ENCODE measurements at places on chromosomes 16 and 17.
A peak's percentile ranks its signal among the peaks of the same experiment; 100 is the strongest.

- DNase-seq: no peak
Measured at GRCh38 chr16:58499615-58500351, at the start of gene NDRG4. Gene NDRG4, plus strand, starts transcription at chr16:58500143. Its CDS starts 106 bp downstream, at chr16:58500249.

DNA sequence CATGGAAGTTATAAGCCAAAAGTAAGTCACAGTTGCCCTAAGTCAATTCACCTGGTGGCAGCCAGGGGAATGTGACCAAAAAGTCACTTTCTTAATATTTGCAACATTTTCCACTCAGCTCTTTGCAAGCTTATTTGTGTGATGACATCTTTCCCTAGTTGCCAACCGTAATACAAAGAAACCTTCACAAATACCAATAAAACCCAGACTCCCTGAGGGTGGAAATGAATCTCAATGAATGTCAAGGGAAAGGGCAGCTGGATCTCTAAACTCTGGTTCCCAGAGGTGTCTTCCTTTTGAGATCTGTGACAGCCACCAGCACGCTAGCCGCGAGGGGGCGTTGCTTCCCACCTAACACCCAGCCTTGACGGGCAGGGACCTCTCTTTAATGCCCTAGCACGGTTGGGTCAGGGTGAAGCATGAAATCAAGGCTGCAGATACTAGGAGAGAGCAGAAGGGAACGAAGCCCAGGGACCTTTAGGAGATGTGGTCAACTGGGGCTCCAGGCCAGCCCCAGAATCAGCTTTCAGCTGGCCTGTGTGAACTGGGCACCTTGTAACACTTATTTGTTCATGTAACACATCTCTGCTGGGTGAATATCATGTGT is 82.2 kb downstream of the CMC2 start:
- DNase-seq: no peak

GRCh38 chr17:57557834-57558681 is 187.0 kb downstream of the CCDC182 start:
- DNase-seq: no peak

- DNase-seq: no peak
Measured at GRCh38 chr17:47701608-47702007, 7.6 kb downstream of the TBKBP1 start.

- no peak for DNase-seq
Measured at GRCh38 chr17:16013943-16014407, 14.4 kb downstream of the TTC19 start.

- peak; percentile 50 for DNase-seq
Measured at GRCh38 chr17:55356434-55357328, 65.0 kb downstream of the MMD start.

DNA sequence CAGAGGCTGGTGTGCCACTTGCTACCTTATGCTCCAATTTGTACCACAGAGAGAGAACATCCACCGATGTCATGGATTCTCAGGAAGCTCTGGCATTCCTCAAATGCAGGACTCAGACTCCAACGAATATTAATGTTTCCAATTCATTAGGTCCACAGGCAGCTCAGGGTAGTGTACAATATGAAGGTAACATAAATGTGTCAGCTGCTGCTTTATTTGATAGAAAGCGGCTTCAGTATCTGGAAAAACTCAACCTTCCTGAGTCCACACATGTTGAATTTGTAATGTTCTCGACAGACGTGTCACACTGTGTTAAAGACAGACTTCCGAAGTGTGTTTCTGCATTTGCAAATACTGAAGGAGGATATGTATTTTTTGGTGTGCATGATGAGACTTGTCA is 16.1 kb downstream of the SLFN5 start:
- no peak for DNase-seq

DNA sequence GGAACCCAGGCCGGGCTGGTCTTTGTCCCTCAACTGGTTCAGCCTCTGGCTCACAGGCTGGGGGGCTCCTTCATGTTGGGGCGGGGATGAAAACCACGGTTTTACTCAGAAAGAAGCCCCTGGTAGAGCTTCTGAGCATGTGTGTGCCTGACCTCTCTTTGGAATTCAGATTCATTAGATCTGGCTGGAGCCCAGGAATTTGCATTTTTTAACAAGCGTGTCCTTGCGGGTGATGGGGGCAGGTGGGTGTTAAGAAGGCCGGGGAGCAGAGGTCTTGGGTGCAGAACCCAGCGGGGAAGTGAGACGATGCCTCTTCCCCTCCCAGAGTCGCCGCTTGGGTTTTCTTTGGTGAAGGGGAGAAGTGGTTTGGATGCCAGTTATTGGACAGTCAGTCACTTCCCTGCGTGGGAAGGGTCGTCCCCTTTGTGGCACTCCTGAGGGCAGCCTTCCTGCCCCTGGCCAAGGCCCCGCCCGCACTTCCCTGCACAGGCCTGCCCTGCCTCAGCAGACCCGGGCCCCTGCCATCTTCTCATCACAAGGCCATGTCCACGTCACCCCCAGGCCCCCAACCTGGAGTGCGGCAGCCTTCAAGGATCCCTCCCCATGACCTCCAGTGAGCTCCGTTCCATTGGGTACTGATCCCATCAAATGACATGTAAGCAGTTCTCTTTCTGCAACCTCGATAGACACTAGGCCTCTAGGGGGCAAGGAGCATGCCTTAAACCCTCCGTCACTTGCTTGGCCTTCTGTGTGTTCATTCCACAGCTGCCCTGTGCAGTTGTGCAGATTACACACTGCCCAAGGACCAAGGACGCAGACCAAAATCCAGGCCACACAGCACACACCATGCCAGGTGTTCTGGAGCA is 177.7 kb upstream of the CIBAR2 start:
- DNase-seq: no peak

GRCh38 chr16:65816556-65816955 is 549.9 kb upstream of the CDH5 start:
- DNase-seq: no peak

DNA sequence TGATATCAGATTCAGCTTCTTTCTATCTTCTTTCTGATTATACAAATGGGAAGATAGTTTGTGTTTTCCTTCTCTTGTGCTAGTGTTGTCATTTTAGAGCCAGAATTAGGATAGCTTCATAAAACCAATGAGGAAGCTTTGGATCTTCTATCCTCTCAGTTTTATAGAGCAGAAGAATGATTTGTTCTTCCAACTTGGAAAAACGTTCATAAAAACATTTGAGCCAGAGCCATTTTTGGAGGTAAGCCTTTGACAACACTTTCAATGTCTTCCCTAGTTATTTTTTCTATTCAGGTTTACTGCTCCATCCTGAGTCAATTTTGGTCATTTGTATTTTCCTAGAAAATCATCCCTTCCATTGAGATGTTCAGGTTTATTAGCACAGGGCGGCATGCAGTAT is 91.2 kb upstream of the MYOCD start:
- DNase-seq: no peak

GRCh38 chr16:84239909-84240308 is at the start of gene KCNG4:
Gene KCNG4, minus strand, starts transcription at chr16:84240012. Its CDS starts 2,527 bp downstream, at chr16:84237485.
- no peak for DNase-seq

DNA sequence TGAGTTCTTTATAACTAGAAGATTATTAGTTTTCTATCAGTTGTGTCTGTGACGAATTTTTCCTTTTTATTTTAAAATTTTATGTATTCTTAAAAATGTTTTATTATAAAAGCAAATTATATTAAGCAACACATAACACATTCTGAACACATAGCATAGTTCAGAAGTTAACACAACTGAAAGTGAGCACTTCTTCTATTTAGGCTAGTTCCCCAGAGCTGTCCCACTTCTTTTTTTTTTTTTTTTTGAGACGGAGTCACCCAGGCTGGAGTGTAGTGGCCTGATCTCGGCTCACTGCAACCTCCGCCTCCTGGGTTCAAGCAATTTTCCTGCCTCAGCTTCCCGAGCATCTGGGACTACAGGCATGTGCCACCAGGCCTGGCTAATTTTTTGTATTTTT is 37.7 kb upstream of the ALDH3A2 start:
- no peak for DNase-seq

DNA sequence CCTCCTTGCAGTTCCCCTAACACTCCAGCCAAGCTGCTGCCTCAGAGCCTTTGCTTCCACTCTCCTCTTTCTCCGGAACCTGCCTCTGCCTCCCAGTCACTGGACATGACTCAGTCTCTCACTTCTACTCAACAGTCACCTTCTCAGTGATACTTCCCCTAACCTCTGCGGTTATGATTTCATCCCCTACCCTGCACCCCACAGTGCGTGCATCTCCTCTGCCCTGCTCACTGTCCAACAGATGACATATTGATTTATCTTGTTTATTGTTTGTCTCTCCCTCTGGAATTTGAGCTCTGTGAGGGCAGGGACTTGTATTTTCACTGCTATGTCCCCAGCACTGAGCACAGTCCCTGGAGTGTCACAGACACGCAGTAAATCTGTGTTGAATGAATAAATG is 100.7 kb downstream of the CYLD start:
- DNase-seq: no peak

GRCh38 chr16:83959656-83960434 is 6.8 kb downstream of the OSGIN1 start:
- no peak for DNase-seq

GRCh38 chr17:80709090-80709695 is 164.6 kb downstream of the RPTOR start:
- no peak for DNase-seq

- no peak for DNase-seq
Measured at GRCh38 chr16:77442078-77442477, 7.2 kb upstream of the ADAMTS18 start.

GRCh38 chr17:55496094-55496881 is 15.0 kb downstream of the SMIM36 start:
- no peak for DNase-seq

GRCh38 chr17:4249452-4250029 is 14.2 kb downstream of the ANKFY1 start:
- DNase-seq: no peak

DNA sequence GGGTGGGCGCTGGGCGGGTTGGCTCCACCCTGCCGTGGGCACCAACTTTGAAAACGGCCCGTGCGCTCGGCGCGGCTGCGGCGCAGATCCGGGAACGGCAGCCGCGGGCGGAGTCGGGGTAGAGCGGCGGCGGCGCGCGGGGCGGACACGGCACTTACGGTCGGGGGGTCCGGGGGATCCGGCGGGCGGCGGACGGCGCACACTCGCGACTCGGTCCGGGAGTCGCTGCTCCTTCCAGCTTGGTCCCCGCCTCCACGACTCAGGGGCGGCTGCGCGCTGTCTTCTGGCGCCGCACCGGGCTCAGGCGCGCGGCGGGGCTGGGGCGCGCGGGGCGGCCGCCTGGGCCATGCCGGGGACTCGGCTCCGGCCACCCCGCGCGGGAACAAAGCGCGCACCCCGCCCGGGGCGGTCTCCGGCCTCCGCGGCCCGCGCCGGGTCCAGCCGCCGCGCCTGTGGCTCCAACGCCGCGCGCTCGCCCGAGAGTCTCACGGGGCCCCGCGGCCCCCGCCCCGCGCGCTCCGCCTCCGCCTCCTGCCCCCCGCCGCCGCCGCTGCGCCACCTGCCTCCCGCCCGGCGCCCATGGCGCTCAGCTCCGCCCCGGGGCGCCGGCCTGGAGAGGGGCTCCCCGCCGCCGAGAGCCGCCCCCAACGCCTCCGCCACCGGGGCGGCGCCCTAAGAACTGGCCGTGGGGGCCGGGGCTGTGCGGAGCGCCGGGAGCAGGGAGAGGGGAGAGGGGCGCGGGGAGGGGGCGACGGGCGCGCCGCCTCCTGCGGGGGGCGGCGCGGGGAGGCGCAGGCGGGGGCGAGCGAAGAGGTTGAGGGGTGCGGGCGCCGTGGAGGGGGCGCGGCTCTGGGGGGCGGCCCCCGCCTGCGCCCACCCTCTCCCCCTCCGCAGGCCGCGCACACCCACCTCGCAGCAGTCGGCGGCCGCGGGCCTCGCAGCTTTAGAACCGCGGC is 35.9 kb downstream of the CBFA2T3 start:
- no peak for DNase-seq

- no peak for DNase-seq
Measured at GRCh38 chr17:46195939-46196716, 2.9 kb upstream of the KANSL1 start.

Data from stimulated activated CD4-positive, alpha-beta T cell treated with anti-CD3 and anti-CD28 coated beads, Interleukin-1b, Interleukin-23, amount 100 ng/mL, for 1 hour (primary cell).